MCF 10A (cell line): ENCODE measurements at places on chromosomes 1 and 21. TPM values are rescaled to one million over a fixed set of nuclear protein-coding genes. Genes with fewer than 3 reads are reported as not detected.

DNA sequence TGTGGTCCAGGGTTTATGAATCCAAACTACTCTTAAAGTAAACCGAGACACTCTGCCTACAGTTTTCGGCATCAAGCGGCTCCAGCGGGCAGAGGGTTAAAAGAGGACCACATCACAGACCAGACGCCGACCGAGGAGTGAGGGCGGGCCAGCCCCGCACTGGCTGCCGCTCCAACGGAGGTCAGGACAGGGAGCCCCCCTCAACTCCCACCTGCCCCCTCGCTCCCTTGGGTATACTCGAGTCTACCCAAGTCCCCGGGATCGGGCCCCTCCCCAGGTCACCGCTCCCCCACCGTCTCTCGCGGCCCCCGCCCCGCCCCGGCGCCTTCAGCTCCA, 312 bp downstream of the ARNT start:
- peak; percentile 72 for DNase-seq

GRCh38 chr1:204191456-204191855, 4.8 kb downstream of the KISS1 start:
- DNase-seq: no peak

GRCh38 chr1:82371844-82372498, 571.2 kb downstream of the ADGRL2 start:
- DNase-seq: no peak

DNA sequence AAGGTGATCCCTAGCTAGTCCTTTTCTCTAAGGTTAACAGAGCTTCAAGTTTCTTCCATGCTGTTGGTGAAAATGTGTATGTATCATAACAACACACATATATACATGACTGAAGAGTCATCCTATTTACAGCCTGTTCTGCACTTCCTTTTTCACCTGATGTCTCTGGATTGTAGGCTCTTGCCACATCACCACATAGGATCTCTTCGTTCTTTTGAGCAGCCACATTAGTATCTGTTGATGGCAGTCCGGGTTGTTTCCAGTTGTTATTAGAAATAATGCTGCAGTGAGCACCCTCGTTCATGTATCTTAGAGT, 19.7 kb downstream of the MRPL37 start:
- no peak for DNase-seq

GRCh38 chr1:17913326-17914115, 158.4 kb downstream of the ACTL8 start:
- no peak for DNase-seq

GRCh38 chr1:83958704-83959103, 40.2 kb downstream of the TTLL7 start:
- no peak for DNase-seq

Gene GCSAML
- not detected in 2 replicates for total RNA-seq

GRCh38 chr21:45097827-45098387, 23.5 kb downstream of the ADARB1 start:
- no peak for DNase-seq

Gene GFI1
- total RNA-seq: 0.27 TPM in 1 of 2 replicates, not detected in the other

GRCh38 chr1:226314055-226314454, 5.1 kb upstream of the LIN9 start:
- DNase-seq: no peak

DNA sequence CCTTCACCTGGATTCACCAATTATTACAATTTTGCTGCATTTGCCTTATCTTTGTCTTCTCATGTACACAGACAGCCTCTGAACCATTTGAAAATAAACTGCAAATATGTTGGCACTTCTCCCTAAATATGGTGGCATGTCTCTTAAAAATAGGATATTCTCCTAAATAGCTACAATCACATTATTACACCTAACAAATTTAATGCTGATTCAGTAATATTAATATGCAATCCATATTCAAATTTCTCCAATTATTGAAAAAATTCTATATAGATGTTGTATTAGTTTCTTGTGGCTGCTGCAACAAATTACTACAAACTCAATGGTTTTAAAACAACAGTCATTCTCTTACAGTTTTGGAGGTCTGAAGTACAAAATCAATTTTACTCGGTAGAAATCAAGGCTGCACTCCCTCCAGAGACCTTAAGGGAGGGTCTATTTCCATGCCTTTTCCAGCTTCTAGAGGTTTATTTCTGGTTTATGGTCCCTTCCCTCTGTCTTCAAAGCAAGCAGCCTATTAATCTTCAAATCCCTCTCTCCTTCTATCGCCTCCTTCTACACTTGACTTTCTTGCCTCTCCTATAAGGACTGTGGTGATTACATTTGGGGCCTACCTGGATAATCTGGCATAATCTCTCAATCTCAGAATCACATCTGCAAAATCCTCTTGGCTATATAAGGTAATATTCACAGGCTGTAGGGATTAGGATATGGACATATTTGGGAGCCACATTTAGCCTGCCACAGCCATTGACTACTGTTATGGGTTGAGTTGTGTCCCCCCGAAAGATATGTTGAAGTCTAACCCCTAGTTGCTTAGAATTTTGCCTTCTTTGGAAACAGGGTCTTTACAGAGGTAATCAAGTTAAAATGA, 52.5 kb upstream of the BOLA1 start:
- peak; percentile 0 for DNase-seq

Gene VSIG8
- not detected in 2 replicates for total RNA-seq

Gene DENND2C
- 5.8 and 6.0 TPM in 2 replicates for total RNA-seq

DNA sequence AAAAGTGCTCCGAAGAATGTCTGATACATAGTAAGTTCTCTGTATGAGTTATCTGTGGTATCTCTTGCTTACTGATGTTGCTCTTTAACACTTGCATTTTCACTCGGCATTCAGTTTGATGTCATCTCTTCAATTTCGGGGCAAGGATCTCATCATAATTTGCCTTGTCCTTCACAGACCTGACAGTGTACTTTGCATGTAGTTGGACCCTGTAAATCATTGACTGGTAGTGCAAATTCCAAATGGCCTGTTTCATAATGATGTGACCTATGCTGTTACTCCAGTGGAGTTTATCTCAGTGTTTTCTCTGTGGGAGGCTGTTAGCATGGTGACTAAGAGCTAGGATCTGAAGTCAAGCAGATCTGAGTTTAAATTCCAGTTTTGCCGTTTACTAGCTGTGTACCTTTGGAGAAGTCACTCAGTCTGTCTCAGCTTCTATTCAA, 34.2 kb upstream of the ABCD3 start:
- no peak for DNase-seq

Gene TCHHL1
- not detected in 2 replicates for total RNA-seq

Gene LYPD8
- total RNA-seq: not detected in 2 replicates

GRCh38 chr1:202697038-202697437, 13.2 kb downstream of the SYT2 start:
- DNase-seq: no peak

Gene LMOD1
- not detected in 2 replicates for total RNA-seq

Gene KRTAP7-1
- total RNA-seq: not detected in 2 replicates

Gene RPS6KA1
- 43.9 and 50.9 TPM in 2 replicates for total RNA-seq

Gene GUCA2A
- total RNA-seq: not detected in 2 replicates
